Stimulated activated CD8-positive, alpha-beta memory T cell treated with anti-CD3 and anti-CD28 coated beads, Interleukin-4, amount 100 ng/mL, for 24 hours (primary cell): ENCODE measurements at places on chromosomes 3 and 15.

DNA sequence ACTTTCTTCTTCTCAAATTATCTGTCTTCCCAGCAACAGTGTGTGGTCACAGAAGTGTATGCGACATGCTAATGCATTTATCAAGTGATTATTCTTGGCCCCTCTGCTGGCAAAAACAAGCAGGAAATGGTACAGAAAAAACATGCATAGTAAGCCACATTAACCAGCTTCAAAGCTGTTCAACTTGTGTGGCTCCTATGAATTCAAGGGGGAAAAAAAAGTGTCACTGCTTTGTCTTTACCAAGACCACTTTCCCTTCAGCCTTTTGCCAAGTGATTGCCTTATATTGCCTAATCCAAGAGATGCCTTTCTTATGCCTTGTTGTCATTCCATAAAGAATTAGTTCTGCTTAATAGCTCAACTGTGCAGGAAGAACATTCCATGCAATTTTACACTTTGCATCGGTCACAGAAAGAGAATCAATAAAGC lies 39.1 kb downstream of the PRTG start:
- DNase-seq = no peak

DNA sequence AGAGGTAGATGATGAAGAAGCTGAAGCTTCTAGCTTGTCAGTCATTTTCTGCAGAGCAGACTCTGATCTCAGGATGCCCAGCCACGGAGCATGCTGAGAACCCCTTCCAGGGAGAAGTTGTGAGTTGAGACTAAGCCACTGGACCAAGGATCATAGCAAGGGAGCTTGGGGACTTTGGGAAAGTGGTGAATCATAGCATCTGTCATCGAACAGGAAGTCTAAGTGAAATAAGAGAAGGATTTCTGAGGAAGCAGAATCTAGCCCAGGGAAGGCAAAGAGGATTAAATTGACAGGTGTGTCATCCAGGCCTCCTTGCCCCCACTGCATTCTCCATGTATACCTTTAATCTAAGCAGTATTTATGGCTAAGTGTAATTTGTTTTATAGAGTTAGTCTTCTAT lies 71.8 kb upstream of the TMEM108 start:
- DNase-seq = no peak

DNA sequence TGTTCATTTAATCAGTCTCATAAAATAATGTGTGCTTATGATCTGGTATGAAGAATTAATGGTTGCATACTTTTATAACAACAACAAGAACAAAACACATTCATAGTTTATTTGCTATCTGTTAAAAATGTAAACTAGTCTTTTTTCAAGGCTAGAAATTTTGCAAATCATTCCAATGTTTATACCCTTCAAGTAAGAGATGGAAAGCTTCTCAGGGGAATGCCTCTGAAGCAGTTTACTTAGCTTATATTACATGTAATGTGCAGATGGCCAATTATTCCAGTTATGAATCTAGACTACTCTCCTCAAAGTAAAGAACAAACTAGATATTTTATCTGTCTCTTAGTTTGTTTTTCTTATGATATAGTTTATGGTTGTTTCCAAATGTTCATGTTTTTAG lies 575.4 kb downstream of the NAALADL2 start:
- no peak for DNase-seq

- no peak for DNase-seq
Observed at GRCh38 chr15:67813104-67813634, 12.1 kb upstream of the SKOR1 start.

- no peak for DNase-seq
Observed at GRCh38 chr3:30760040-30760695, 134.3 kb downstream of the GADL1 start.

DNA sequence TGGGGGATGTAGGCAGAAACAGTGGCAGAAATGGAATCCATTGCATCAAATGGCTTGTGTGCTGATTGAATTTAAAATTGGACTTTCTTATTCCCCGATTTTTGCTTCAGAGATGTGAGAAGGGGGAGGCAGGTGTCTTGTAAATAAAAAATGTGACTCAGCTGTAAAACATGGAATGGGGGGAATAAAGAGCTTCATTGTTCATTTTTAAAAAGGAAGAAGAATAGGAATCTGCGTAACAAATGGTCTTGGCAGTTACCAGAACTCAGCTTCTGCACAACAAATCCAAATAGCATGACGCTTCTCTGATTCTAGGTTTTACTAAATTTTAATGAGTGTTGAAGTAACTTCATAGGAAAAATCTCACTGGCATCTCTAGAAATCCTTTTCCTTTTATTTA lies 323.9 kb upstream of the GBE1 start:
- no peak for DNase-seq

- no peak for DNase-seq
Observed at GRCh38 chr3:105014631-105015030, 352.1 kb upstream of the ALCAM start.

GRCh38 chr3:138310494-138310893 lies 19.2 kb downstream of the NME9 start:
- no peak for DNase-seq

DNA sequence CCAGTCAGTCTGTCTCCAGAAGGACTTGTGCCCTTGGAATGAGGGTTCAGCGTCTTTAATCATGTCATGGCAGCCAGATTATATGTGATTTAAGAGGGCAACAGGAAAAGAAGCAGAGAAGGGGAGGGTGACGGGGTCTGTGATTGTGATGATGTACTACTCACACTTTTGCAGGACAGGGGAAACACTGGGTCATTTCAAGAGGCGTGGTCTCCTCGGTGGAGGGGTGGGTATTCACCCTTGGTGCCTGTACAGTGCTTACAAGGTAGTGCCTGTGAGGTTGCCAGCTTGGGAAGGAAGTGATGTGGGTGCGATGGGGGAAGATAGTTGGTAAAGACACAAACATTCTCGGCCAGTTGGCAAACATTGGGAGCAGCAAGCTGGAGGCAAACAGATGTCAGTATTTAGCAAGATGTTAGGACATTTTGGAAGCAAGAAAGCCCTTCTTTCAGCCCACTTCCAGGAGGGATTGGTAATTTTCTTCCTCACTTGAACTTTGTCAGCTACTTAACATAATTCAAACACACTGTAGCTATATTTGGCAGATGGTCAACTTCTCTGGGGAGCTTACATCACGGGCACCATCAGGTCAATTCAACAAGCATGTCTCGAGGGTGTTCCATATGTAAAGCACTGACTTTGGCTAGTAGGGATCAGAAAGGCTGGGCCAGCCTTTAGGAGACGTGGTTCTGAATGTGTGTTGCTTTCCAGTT lies 71.4 kb upstream of the ROPN1 start:
- DNase-seq = no peak

DNA sequence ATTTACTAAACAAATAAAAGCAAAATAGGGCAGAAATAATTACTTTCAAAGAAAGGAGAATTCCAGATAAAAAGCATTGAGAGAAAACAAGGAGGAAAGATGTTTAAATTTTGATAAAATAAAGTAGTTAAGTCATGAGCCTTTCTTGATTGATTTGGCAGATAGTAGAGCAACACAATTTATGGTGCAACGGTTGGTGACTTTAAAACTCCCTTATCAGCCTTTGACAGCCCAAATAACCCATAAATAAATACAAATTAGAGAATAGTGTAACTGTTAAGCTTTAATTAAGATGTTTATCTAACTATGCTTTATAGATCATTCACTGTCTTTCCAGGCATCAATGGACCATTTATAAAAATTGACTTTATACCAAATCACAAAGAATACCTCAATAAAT lies 54.0 kb upstream of the EIF1B start:
- DNase-seq = no peak

GRCh38 chr15:52133510-52134220 lies 21.1 kb upstream of the BCL2L10 start:
- DNase-seq = no peak

- no peak for DNase-seq
Observed at GRCh38 chr15:33243869-33244268, 49.4 kb upstream of the FMN1 start.

- DNase-seq = no peak
Observed at GRCh38 chr3:34742151-34742550, 897.2 kb upstream of the ARPP21 start.

- DNase-seq = no peak
Observed at GRCh38 chr3:113212150-113212843, 940 bp downstream of the BOC start.

DNA sequence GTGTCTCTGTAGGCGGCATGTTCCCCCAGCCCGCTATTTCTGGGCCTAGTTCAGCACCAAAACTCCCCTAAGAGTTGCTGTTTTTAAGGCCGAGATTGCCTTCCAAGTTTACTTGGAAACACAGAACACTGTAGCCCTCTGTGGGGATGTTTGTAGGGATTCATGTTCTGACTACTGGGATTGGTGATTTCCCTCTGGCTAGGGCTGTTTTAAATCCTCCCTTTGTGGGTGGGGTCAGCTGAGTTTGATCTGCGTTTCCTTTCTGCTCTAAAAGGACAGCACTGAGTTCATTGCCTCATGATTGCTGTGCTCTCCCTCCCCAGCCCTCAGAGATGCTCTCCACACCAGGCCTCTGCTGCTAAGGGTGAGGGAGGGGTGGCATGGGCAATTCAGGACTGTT lies 640.6 kb upstream of the DPPA4 start:
- DNase-seq = no peak

DNA sequence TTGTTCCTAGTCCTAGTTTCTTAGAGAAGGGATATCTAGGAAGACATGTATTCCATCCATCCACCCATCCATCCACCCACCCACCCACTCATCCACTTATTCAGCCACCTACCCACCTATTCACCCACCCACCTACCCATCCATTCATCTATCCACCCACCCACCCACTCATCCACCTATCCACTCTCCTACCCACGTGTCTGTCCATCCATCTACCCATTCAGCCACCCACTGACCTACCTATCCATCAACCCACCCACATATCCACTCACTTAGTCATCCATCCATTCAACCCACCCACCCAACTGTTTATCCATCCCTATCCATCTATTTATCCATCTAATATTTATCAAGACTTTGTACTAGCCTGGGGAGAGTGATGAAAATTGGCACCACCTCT lies 120.5 kb downstream of the FBLN2 start:
- no peak for DNase-seq

GRCh38 chr3:11717301-11717700 lies 73.6 kb upstream of the VGLL4 start:
- no peak for DNase-seq

DNA sequence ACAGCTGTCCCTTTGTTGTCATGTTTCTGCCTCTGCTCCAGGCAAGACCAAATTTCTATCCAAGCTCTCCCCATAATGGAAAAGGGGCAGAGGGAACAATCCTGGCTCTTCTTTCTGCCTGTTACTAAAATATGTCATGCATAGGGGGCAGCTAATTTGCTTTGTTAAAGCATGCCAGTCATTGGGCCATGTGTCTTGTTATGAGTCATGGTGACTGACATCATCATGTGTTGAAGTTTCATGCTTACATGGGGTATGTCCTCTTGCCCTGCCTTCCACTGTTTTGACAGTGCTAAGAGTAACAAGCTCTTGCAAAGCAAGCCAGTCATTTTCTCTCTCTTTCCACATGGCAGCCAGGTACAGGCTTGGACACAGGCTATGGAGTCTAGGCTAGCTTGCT lies 268.9 kb downstream of the GABRB3 start:
- no peak for DNase-seq

DNA sequence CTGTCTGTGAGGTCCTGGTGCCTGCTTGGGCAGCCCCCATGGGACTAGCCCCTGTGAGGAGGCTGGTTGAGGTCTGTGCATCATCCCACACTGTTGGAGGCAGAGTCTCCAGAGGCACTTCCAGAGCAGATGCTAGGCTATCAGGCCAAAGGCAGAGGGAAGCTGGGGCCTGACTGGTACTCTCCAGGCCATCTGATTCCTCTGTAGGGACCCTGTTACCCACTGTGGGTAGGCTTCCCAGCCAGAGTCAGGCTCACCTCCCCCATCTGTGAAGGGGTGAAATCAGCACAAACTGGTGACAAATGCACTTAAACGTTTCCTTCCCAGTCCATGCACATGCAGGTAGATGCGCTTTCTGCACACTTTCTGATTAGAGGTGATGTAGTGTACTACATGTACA lies 212.6 kb upstream of the TOPAZ1 start:
- DNase-seq = no peak

GRCh38 chr3:76527773-76528172 lies 512.1 kb upstream of the ROBO2 start:
- DNase-seq = no peak

DNA sequence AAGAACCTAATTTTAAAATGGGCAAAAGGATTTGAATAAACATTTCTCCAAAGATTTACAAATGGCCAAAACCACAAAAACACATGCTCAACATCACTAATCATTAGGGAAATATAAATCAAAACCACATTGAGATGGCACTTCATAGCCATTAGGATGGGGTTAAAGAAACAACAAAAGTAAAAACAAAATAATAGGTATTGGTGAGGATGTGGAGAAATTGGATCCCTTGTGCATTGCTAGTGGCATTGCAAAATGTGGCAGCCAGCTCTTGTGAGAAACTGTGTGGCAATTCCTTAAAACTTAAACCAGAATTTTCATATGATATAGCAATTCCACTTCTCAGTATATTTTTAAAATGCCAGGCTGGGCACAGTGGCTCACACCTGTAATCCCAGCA lies 126.5 kb downstream of the STT3B start:
- no peak for DNase-seq
